ENCODE measurements at places on chromosomes 4 and X.

DNA sequence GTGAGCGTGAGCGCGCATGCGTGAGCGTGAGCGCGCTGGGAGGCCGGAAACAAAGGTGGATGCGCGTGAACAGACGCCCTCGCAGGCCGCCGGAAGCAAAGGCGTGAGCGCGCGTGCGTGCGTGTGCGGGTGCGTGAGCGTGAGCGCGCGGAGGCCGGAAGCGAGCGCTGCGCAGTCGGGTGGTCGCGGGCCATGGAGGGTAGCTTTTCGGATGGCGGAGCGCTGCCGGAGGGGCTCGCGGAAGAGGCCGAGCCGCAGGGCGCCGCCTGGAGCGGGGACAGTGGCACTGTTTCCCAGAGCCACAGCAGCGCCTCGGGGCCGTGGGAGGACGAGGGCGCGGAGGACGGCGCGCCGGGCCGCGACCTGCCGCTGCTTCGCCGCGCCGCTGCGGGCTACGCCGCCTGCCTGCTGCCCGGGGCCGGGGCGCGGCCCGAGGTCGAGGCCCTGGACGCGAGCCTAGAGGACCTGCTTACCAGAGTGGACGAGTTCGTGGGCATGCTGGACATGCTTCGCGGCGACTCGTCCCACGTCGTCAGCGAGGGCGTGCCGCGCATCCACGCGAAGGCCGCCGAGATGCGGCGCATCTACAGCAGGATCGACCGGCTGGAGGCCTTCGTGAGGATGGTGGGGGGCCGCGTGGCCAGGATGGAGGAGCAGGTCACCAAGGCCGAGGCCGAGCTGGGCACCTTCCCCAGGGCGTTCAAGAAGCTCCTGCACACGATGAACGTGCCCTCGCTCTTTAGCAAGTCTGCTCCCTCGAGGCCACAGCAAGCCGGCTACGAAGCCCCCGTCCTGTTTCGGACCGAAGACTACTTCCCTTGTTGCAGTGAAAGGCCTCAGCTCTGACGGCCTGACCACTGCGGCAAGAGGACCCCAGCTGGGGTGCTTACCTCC, at the start of gene BLOC1S4:
BLOC1S4 (plus strand) TSS at position 157 of the 894 bp plus-strand sequence; CDS start at position 193, 36 bp downstream.
- DNase-seq: peak; percentile 84

DNA sequence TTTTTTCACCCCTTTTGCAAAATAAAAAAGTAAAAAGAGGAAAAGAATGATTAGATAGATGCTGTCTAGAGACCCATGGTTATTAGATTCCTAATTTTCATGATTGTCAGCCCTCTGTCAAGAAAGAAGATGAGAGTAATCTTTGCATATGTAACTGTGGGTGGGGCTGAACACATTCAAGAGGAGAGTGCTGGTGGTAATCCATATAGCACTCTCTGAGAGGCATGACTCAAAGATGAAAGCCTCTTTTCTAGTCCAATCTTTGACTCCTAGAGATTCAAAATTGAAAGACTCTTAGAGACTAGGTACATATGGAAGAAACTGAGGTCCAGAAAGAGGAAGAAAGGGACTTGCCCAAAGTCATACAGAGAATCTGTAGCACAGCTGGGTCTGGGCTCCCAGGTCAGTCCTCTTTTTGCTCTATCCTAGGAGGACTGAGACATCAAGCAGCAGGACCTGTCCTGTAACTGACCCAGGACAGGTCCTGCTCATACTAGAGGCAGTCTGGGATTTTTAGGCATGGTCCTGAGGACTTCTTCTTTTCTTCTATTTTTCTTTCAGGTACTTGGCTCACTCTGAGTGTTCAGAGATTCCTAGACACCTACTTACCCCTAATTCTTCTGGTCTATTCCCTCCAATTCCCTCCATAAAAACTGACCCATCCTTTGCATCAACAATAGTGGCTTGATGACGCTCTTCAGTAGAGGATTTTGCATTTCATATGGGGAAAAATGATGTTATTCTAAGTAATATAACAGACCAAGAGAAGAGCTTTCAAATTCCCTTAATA, 23.8 kb downstream of the VSIG4 start:
- no peak for DNase-seq

DNA sequence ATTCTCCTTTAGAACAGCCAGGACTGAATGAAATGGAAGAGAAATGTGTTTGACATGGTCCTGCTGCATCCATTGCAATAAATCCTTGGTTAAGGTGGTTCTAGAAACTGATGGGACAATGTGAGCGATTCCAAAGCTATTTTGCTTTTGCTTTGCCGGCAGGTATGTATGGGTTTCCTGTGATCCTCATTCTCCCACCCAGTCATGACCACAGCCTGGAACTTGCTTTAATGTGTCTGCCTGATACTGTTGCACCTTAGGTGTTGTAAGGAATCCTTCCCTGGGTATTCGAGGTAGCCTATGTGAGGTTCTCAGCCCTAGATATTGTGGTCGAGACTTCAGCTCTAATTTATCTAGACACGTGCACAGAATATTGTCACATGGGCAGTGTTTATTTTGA, 86.1 kb downstream of the ZNF518B start:
- DNase-seq: no peak

- DNase-seq: no peak
Observed at GRCh38 chrX:131704136-131704695, 160.3 kb downstream of the OR13H1 start.

- DNase-seq: no peak
Observed at GRCh38 chr4:54661169-54661568, 3.4 kb downstream of the KIT start.

- no peak for DNase-seq
Observed at GRCh38 chr4:154711522-154711921, 32.3 kb upstream of the LRAT start.

GRCh38 chr4:3812211-3812934, 46.2 kb downstream of the ADRA2C start:
- DNase-seq: no peak

GRCh38 chrX:41382714-41383645, 49.0 kb downstream of the DDX3X start:
- DNase-seq: no peak

GRCh38 chrX:1026263-1027015, 186.0 kb downstream of the CRLF2 start:
- DNase-seq: no peak

DNA sequence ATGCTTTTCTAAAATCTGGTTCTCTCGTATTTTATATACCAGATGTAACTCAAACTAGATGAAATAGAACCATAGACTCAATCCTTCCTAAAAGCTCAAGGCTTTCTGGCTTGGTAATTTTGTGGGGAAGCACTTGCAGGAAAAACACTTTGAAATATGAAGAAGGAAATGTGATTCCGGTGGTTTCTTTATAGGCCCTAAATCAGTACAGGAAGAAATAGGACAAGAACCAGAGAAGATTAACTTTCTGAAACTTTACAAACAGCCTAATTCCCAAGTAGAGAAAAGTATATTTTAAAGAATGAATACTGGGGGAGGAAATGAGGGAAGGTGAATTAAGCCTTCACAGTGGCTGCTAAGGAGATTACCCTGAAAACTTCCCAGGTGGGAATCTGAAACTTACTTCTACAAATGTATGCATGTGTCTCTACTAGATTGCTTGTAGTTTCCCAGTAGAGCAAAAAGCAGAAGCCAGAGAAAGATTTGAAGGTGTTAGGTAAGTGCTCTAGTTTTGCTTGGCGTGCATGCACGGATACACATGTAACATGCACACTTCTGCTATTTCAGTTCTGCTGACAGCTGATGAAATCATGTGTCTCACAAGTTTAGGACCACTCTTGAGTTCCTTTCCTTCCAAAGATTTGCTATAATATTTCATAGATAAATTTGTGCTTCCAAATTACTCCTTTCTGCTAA, 92.1 kb downstream of the AFF1 start:
- no peak for DNase-seq

- no peak for DNase-seq
Observed at GRCh38 chr4:122973465-122973864, 51.1 kb upstream of the NUDT6 start.

GRCh38 chr4:47198791-47199190, 167.4 kb downstream of the GABRB1 start:
- DNase-seq: no peak
